Hypothalamus (tissue), 51 donors: ENCODE measurements at places on chromosomes 5 and 9.

- DNase-seq: no peak
These were observed 27.6 kb upstream of the HMCN2 start for GRCh38 chr9:130237763-130238524.

GRCh38 chr5:73337586-73338255 lies 110.9 kb downstream of the FOXD1 start:
- DNase-seq: no peak

- no peak for DNase-seq
These were observed 25.8 kb upstream of the RNF130 start for GRCh38 chr5:180097163-180097894.

DNA sequence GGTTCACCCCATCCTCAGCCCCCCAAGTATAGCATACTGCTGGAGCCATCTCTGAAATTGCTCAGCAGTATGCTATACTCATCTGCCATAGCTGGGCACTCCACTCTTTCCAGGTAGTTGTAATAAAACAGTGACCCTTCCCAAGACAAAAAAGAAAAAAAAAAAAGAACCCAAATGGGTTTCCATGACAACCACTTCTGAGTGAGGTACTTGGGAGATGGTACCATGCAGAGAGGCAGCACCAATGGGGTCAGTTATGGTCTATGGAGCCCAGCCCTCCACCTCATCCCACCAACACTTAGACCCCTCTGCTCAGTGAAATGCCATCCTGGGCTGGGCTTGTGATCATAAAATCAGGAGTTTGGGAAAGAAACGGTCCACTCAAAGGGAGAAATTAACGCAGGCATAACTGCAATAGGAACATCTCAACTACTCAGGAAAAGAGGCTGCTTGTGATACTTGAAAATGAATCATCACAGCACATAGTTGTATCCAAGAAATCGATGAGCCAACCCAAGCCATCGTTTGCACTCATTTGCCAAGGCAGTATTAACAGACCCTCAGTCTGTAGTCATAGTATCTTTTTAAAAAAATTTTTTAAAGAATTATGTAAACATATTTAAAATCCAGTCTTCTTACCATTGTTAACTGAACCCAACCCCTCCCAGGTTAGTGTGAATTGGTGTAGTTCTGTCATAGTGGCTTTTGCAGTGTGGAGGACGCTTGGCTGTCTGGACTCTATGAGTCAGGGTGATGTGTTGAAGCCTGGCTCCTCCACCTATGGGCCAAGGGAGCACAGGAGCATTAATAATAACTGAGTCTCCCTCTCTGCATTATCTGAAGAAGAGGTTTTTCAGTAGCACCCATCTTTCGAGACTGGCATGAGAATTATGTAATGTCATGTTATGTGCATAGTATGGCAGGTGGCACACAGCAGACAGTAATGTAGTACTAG lies 402.7 kb downstream of the SPOCK1 start:
- DNase-seq: no peak

DNA sequence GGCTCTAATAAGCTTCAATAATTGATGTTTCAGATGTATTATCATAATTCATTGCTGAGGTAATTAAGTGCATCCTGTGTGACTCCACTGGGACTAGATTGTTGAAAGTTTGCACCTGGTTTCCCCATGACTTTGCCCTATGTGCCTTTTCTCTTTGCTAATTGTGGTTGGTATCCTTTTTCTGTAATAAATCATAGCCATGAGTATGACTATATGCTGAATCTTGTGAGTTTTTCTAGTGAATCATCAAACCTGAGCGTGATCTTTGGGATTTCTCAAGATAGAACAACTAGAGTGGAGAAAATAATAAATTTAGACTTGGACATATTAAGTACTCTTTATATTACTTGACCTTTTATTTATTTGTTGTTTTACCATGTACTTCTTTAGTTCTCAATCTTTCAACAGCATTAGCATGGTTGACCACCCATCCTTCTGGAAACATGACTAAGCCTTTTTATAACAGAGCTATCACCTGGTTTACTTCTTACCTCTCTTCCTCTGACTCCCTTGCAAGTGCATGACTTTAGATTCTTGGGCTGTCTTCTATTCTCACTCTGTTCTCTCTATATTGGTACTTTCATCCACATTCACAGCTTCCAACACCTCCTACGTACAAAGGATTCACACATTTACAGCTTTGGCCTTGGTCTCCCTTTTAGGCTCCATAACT lies 239.6 kb upstream of the TAS2R1 start:
- no peak for DNase-seq

DNA sequence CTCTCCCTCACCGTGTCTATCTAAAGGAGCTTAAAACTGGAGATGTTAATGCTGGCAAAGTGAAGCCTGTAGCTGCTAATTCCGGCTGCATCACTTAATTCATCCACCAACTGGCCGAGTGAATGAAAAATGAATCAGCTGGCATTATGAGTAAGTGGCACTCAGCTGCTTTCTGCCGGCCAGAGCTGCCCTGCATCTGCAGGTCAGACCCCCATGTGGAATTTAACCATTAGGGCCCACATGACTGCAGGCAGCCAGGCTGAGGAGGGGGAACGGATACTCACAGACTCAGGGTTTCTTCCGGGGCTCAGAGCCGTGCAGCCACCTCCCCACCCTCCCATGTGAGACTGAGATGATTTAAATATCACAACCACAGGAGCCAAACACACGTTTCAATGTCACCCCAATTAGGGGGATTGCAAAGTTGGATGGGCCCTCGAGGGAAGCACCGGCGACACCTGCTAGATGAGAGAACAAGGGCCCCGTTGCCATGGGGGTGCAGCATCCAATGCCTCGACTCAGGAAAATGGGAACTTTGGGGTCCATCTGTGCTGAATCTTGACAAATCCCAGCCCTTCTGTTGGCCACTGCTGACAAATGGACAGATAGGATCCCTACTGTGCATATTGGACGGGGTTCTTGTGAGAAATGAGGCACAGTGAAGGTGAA lies 115.6 kb upstream of the ALDH1B1 start:
- no peak for DNase-seq

DNA sequence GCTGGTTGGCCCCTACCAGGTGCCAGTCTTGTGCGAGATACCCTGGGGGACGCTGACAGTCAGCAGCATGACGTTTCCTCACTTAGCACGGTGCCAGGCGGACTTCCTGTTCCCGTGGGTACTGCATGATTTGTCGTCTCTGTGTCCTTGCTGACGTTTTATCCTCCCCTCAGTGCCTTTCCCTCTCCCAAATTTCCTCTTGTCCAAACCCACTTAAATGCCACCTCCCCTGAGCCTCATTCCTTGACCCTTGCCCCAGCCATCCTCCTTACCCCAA lies 60.6 kb upstream of the SAP30L start:
- no peak for DNase-seq

DNA sequence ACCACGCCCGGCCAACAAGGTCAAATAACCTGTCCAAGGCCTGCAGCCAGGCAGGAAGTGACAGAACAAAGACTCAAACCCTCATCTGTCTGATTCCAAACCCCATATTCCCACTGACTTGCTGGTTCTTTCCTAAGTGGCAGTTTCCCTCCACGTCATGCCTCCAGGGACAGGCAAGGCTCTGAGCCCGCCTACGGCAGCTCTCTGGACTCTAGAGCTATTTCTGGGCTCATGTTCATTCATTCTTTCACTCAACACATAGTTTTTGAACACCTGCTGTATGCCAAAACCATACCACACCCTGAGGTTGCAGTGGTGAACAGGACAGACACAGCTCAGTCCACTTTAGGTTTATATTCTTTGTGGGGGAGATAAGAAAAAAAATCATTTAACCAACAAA lies 5.2 kb upstream of the FBP1 start:
- DNase-seq: no peak

- DNase-seq: no peak
These were observed 174.9 kb upstream of the MVB12B start for GRCh38 chr9:126151686-126152134.

- DNase-seq: no peak
These were observed 91.0 kb upstream of the COL5A1 start for GRCh38 chr9:134550584-134550983.

DNA sequence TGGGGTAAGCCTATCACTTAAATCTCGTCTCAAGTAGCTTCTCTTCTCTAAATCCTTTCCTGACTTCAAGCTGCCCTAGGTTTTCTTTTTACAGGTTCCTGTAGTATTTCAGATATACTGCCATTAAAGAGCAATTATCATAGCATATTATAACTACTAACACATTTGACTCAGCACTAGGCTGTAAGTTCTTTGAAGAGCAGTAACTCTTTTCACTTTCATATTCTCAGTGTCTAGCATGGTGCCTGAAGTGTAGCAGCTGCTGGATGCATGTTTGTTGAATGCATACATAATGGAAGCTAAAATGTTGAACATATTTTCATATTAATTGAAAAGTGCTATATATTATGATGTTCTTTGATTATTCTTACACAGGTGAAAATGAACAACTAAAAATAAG lies 22.5 kb downstream of the CCDC152 start:
- no peak for DNase-seq

DNA sequence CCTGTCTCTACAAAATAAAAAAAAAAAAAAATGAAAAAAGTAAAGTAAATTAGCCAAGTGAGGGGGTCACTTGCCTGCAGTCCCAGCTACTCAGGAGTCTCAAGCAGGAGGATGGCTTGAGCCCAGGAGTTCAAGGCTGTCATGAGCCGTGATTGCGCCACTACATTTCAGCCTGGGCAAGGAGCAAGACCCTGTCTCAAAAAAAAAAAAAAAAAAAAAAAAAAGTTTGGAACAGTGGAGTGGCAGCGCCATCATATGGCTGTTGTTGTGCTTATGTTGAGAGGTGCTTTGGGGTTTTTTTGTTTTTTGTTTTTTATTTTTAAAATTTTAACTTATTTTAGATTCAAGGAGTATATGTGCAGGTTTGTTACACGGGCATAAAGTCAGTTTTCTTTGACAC lies 3.6 kb downstream of the BRIX1 start:
- no peak for DNase-seq

- peak; percentile 88 for DNase-seq
These were observed 1.3 kb downstream of the FGF1 start for GRCh38 chr5:142684508-142685041.

GRCh38 chr5:73370640-73371583 lies 77.7 kb downstream of the FOXD1 start:
- no peak for DNase-seq

- no peak for DNase-seq
These were observed 271.2 kb downstream of the RASEF start for GRCh38 chr9:82791692-82792091.

- no peak for DNase-seq
These were observed 71.1 kb upstream of the BASP1 start for GRCh38 chr5:17146280-17146841.

GRCh38 chr9:105711867-105712266 lies 17.5 kb downstream of the TMEM38B start:
- DNase-seq: no peak
